ENCODE measurements at places on chromosomes 3 and 15.

DNA sequence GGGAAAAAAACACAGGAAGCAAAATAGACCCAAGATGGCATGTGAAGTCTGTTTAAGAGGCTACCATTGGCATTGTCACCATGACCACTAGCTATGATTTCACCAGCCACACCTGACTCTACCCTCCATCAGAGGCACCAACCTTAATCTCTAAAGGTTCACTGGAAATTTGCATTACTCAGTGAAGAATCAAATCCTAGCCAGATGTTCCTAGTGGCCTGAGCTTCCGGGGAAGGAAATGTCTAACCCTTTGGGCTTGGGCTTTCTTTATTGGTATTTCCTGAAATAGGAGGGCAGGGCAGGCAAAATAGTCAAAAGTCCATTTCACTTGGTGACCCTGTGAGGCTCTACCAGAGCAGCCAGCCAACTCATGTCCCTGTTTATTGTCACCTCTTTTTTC is 110.9 kb upstream of the PHLDB2 start:
- no peak for DNase-seq

DNA sequence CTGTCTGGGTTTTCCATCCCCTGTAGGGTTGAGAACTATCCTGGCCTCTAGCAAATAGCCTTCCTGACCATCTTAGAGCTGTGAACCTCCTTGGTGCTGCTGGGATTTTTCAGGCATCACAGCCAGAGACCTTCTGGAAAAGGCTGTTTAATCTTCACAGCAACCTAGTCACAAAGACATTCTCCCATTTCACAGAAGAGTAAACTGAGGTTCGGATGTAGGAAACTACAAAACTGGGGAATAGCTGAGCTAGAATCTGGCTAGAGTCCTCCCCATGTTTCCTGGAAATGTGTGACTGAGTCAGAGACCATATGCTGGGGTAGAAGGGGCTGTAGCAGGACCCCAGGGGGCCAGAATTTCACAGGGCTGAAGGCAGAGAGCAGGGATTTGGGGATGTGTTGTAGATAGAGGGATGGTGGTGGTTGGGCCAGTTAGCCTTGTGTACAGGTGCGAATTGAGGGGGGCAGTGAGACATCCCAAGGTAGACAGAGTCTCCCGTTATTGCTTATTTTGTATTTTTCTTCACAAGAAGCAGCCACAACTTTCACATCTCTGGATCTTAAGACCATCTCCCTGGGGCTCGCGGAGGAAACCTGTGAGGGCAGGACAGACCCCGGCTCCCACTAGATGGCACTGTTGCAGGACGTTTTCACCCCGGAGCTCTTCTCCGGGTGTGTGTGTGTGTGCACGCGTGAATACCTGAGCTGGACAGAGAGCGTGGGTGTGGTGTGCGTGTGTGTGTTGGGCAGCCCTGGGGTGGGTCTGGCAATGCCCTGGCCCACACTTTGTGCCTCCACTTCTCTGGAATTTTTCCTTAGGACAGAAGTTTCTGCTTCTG is 66.9 kb upstream of the PRR23C start:
- peak; percentile 2 for DNase-seq

DNA sequence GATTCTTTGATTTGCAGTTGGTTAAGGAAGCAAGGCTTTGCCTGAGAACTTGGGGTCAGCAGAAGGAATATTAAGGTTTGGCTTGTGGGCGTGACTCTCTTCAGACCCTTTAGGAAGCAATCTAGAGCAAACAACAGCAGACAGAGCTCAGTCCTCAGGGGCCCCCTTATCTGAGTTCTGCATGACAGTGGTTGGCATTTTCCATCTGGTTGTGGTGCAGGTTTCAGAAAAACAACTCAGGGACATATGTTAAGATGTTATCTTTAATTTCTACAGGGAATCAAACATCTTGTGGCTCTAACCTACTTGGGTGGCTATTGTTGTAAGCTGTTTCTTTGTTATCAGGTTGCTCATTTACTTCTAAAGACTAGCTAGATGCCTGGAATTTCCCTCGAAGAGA is 141.4 kb downstream of the VPS8 start:
- no peak for DNase-seq

DNA sequence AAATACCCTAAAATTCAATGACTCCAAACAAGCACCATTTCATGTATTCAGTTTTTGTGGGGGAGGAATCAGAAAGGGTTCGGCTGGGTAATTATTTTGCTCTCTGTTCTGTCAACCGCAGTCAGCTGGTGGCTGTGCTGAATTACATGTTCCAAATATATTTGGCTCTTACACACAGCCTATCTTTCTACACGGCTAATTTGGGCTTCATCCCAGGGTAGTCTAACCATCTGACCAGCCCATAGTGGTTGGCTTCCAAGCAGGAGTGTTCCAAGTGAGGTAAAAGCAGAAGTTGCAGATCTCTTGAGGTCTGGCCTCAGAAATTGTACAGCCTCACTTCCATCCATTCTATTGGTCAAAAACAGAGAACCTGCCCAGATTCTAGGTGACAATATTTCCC is 760.8 kb upstream of the SEMA6D start:
- no peak for DNase-seq

GRCh38 chr15:32105258-32106241 is 75.2 kb downstream of the CHRNA7 start:
- DNase-seq, result no peak

DNA sequence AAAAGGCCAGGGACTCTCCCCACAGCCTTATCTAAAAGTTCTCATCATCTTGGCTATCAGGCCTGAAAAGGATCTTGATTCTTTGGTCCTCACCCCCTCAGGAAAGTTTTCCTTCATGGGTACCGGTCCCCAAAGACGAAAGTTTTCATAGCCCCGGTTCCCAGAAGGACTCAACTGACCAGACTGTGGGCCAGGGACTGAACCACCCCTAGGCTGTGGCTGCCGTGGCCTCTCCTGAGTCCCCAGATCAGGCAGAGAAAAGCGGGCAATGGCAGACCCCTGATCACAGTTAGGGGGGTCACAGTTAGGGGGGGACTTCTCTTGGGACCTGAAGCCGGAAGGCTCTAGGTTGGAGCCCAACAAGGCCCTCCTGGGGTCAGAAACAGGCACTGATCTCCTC is 54.8 kb downstream of the LHFPL4 start:
- DNase-seq, result no peak

- no peak for DNase-seq
Observed at GRCh38 chr15:59746777-59747176, 57.7 kb upstream of the BNIP2 start.

GRCh38 chr3:184289426-184289938 is 9.6 kb upstream of the PSMD2 start:
- DNase-seq, result peak; percentile 37

DNA sequence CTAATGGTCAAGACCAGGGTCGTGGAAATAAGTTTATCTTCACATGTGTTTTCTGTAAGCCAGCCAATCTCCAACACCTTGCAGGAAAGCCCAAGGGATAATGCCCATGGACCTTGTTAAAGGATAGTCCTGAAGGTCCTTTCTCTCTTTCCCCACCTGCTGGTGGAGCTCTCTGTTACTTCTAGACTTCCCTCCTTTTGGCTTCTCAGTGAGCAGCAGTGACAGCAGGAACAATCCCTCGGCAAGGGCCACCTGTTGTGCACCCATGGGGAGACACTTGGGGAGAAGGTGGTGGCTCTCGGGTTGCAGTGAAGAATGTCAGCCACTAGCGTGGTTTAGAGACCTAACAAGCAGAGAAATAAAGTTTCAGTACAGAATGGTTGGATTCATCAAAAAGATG is 84.0 kb upstream of the OSBPL11 start:
- no peak for DNase-seq

DNA sequence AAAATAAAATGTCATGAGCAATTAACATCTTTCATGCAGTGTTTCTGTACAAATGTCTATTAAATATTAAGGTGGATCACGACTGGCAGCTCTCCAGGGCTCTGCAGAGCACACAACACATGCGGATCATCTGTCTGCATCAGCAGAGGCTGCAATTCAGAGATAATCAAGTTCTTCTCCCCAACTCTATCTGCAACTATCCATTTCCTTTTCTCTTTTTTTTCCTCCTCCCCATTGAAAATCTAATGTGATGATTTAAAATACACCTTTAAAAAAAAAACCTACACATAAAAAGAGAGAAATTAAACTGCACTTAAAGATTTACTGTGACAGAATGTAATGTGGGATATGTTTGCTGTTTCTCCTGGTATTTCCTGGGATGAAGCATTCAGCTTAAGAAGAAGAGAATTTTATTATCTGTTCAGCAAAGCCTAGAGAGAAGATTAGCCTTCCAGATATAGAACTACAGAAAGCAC is 352.6 kb upstream of the CCDC54 start:
- no peak for DNase-seq

- DNase-seq, result no peak
Observed at GRCh38 chr3:23611737-23612295, 193.9 kb upstream of the UBE2E1 start.

DNA sequence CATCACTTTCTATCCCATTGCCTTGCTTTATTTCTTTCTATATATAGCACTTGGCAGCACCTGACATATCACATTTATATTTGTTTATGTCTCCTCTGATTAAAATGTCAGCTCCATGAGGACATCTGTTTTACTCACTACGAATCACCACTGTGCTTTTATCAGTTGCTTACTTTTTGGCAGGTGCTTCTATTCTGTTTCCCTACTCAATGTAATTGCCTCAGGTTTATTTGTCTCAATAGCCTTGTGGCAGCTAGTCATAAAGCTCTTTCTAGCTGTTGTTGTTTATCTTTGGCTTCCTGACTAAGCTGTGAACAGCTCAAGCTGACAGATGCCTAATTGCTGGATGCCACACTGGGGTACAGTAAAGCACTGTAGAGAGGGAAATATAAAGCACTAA is 85.5 kb downstream of the VPS13C start:
- no peak for DNase-seq

DNA sequence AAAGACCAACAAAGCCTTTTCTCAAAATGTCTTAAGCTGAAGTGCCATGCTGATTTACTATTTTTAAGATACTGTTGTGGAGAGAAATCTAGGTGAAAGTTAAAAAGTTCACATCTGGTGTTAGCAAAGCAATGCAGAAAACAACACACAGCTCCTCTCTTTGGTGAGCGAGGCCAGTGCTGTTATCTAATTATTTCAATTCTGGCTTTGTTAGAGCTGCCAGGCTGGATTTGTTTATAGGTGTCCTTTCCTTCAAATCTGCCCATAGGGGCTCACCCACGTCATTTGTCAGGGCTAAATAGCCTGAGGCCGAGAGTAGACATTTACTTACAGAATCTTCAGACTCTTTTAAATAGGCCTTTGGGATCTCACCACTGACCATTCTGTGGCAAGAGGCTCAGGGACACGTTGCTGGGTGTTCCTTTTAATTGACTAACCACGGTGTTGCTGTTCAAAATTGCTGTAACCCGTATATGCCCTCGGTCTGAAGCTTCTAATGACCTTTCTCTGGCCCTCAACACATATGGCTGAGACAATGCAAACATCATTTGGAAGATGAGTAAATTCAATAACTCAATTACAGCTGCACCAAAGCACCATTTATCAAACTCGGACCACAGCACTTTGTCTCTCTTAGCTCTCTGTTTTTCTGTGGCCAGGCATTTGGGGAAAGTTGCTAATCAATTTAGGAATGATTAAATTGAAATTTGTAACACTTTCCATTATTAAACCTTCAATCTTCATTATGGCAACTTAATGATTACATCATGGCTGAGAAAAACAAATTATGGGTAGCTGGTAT is 152.6 kb downstream of the PDZRN3 start:
- no peak for DNase-seq

DNA sequence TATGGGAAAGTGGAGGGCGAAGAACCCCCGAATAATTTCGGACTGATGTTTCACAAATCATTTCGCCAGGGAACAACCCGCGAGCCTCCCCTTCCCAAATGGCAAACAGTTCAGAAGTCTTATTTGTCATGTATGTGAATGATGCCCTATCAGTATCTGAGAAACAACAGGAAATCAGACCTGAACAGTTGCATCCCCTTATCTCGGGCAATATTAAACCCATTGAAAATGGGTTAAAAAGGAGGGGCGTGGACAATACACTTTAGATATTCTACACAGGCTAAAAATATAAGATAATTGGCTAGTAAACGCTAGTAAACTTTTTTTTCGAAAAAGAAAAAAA is 1003.3 kb upstream of the NR2F2 start:
- DNase-seq, result no peak

DNA sequence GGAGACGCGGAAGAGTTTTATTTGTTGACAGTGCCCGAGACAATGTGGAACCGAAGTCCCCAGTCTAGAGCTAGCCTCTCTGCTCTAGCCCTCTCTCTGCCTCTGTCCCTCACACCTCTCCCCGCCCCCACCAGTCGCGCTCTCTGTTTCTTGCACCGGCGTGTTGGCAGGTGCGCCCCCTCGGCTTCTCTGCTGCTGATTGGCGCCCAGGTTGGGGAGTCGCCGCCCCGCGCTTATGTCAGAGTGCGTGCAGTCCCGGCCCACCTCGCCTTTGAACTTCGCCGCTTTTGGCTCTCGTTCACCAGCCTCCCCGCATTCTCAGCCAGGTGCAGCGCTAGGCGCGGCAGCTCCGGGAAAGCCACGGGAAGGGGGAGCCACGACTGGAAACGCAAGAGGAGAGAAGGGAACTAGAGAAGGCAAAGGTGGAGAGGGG is at the start of gene SOX14:
Gene SOX14 (plus strand): TSS at position 315 of the 433 bp plus-strand sequence. CDS start 470 bp downstream, outside the sequence.
- DNase-seq, result no peak

- no peak for DNase-seq
Observed at GRCh38 chr3:62261121-62261520, 112.2 kb downstream of the FEZF2 start.

DNA sequence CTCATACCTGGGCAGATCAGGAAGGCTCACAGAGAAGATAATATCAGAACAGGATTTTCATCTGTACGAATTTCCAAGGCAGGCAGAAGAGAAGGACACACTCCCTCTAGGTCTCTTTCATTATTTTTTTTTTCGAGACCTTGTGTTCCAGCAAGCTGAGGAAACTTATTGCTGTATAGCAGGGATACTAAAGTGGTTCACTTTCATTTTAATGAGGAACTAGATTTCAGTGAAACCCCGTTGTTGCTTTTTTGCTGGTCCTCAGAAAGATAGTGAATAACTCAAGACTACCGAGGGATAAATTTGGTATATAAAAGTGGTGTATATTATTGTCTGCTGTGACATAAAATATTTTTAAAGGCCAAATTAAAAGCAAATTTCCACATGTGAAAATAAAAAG is 24.6 kb downstream of the MEIS2 start:
- DNase-seq, result no peak

GRCh38 chr3:73018790-73019441 is 22.3 kb downstream of the PPP4R2 start:
- DNase-seq, result no peak

DNA sequence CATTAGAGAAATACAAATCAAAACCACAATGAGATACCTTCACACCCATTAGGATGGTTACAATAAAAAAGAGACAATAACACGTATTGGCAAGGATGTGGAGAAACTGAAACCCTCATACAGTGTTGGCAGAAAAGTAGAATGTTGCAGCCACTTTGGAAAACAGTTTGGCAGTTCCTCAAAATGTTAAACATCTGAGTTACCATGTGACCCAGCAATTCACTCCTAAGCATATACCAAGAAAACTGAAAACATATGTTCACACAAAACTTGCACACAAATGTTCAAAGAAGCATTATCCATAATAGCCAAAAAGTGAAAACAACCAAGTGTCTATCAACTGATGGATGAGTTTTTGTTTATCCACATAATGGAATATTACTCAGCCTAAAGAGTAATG is 166.9 kb upstream of the FAM3D start:
- DNase-seq, result no peak

- DNase-seq, result no peak
Observed at GRCh38 chr3:2303566-2303965, 204.9 kb downstream of the CNTN4 start.

Measured in stimulated activated CD8-positive, alpha-beta memory T cell treated with anti-CD3 and anti-CD28 coated beads, Interleukin-4, amount 100 ng/mL, for 4 hours (primary cell).